Melanocyte of skin (primary cell): ENCODE measurements at places on chromosomes 5 and 9. TPM values are rescaled to one million over a fixed set of nuclear protein-coding genes. Genes with fewer than 3 reads are reported as not detected.

The C5orf52 gene
- not detected in 2 replicates for total RNA-seq

The PCDHGA6 gene
- total RNA-seq, result 2.1 and 4.7 TPM in 2 replicates

The AFAP1L1 gene
- total RNA-seq, result 15.0 and 21.0 TPM in 2 replicates

The SVEP1 gene
- total RNA-seq, result 0.36 TPM in 1 of 2 replicates, not detected in the other

The KCNIP1 gene
- total RNA-seq, result not detected in 2 replicates

The LECT2 gene
- not detected in 2 replicates for total RNA-seq

The RFESD gene
- 1.7 and 5.1 TPM in 2 replicates for total RNA-seq

The DBH gene
- total RNA-seq, result not detected in 2 replicates

The PKD2L2 gene
- 0.33 TPM in 1 of 2 replicates, not detected in the other for total RNA-seq
